EL (cell line): ENCODE measurements at places on chromosomes 1 and 21.

GRCh38 chr1:12488666-12489354 is 129.2 kb downstream of the DHRS3 start:
- DNase-seq, result no peak

DNA sequence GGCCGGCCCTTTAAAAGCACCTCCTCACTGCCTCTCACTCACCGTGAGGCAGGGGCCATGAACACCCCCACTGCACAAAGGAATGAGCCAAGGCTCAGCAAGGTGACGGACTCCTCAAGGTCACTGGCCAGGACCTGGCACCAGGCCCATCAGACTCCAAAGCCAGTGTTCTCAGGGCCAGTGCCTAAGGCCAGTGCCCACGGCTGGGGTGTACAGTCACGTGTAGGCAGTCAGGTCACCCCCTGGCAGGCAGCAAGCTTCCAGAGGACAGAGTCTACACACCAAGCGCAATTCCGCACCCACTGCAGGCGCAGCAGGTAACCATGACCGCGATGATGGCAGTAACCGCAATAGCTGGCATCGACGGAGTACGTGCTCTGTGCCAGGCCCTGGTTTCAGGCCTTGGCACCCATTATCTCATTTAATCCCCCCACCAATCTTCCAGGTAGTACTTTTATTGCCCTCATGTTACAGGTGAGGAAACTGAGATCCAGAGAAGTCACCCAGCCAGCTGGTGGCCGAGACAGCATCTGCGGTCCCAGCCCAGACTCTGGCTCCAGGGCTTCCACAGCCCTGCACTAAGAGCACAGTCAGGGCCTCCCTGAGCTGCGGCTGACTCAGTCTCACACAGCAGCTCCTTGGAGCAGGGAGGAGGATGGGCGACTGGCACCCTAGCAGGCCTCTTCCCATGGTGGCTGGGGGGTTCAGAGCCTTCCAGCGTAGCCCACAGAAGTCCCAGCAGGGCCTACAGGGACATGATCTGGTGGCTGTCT is 27.0 kb downstream of the RAP1GAP start:
- no peak for DNase-seq

GRCh38 chr1:181503171-181503810 is 20.0 kb downstream of the CACNA1E start:
- DNase-seq, result peak; percentile 23

DNA sequence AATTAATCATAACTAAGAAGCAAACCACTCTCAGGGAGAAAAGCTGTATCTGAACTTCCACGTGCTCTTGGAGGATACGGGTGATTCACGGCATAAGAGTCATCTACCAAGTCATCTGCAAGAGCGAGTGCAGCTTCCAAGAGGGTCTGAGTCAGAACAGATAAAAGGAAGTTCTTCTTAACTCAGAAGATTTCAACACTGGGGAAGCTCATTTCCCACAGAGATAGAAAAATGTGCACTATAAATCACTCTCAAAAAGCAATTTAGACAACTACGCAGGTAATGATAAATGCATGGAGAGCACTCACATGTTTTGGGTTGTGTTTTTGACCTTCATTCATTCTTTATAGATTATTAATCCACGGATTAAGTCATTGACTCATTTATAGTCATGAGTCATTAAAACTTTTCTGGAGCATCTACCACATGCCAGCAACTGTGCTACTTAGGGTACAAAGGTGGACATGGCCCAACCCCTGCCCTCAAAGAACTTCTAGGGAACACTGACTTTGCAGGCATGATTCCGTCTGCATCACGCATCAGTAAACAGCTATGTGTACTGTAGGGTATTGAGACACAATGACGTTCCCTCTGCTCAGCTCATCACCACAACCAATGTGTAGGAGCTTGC is 20.8 kb downstream of the KCNJ15 start:
- DNase-seq, result peak; percentile 98
